HS-27A (cell line): ENCODE measurements at places on chromosomes 4 and X.

GRCh38 chr4:115249808-115250207 lies 136.4 kb upstream of the NDST4 start:
- no peak for DNase-seq

GRCh38 chr4:167642250-167642649 lies 408.0 kb upstream of the SPOCK3 start:
- DNase-seq: no peak

GRCh38 chr4:174972911-174973310 lies 54.8 kb downstream of the ADAM29 start:
- DNase-seq: no peak

DNA sequence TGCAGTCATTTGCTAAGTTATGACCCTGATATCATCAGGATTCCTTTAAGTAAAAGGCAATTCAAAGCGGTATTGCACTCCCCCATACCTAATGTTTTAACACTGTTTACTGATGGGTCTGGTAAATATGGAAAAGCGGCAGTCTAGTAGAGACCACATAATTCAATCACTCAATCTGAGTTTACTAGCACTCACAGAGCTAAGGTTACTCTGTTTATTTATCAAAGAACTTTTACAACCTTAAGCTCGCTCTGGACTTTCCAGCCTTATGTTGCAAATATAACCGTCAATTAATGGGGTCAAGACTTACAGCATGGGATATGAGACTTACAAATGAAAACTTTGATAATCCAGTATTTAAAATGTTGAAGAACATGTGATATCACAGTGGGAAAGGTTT lies 124.5 kb upstream of the ZCCHC13 start:
- no peak for DNase-seq

DNA sequence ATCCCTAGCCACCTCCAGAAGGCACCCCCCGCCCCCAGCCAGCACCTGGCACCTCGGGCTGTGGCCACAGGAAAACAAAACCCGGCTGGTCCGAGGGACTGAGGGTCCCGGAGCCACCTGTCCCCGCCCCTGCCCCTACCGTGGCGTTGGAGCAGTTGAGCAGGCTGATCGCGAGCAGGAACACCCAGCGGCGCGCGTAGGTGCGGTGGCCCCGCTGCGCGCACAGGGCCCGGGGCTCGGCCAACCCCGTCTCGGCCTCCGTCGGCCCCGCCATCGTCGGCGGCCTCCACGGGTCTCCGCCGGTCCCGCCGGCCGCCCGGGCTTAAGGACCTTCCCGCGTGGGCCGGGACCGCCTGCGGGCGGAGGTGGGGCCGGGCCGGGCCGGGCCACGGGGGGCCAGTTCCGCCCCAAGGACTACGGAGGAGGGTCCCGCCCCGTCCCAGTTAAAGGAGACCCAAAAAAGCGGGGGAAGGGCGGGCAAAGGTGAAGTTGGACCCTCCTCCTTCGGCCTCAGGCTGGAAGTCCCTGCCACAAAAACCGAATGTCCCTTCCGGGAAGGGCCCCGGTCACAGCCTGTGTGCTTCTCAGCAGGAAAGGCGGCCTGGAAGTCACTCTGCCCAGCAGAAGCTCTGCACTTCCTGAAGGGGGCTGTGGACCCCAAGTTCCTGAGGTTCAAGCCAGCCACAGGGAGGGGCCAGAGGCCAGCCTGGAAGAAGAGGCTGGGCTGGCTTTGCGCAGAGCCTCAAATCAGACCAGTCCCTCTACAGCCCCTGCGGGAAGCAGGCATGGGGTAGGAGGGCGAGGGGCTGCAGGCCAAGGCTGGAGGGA lies at the start of gene SLC49A3:
Gene SLC49A3, minus strand, starts transcription at position 298 of the 828 bp plus-strand sequence. Its CDS starts 24 bp downstream, at position 274.
- DNase-seq: no peak
